Activated naive CD4-positive, alpha-beta T cell treated with Interleukin-2 at 50 U/mL for 16 hours (primary cell): ENCODE measurements at places on chromosomes 4 and X.
A peak's percentile ranks its signal among the peaks of the same experiment; 100 is the strongest.

DNA sequence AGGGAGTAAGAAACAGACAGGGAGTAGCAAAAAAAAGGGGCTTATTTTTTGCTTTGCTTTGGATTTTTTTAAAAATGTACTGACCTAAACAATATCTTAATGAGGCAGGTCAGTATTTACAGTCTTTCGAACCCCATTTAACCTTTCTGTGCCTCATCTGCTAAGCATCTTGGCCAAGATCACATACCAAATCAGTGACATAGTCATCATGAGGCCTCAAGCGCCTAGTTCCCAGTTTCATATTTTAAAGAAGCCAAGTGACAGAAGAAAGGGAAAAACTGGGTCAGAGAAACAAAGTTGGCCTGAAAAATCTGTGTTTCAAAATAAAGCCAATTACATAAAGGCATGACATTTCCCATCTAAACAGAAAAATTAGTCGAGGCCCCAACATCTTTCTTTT is 94.6 kb upstream of the WDR44 start:
- DNase-seq, result no peak

DNA sequence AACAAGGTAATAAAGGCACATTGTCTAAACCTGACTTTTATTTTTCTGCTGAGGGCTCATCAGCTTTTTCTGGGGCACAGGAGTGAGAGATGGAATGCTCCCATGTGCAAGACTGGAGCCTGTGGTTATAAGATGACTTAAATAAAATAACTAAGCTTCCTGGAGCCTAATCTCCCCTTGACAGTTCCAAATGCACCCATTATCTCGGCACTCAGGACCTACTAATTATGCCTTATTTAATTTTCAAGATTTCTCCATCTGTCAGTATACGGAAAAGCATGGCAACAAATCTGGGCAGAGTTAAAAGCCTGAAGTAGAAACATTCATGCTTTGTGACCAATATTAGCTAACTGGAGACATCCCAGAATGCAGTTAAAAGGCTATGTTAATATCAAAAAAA is 416.7 kb upstream of the TEX13C start:
- no peak for DNase-seq

GRCh38 chr4:16253127-16253960 is 27.1 kb upstream of the TAPT1 start:
- no peak for DNase-seq

GRCh38 chr4:139935911-139936310 is 218.1 kb downstream of the MAML3 start:
- DNase-seq, result no peak

DNA sequence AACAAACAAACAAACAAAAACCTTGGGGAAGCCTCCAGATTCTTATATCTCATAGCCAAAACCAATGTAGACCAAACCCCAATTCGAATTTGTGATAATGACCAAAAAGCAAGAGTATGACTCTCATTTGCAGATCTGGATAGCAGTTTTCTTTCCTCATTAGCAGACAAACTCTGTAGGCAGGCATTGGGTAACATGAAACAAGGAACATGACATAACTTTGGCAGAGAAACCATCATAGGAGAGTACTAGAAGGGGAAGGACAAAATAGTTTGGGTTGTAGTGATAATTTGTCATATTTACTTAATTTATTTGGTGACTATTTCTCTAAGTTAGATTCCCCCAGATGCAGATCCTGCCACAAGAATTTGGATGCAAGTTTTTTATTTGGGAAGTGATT is 187.8 kb downstream of the MID1IP1 start:
- DNase-seq, result no peak

DNA sequence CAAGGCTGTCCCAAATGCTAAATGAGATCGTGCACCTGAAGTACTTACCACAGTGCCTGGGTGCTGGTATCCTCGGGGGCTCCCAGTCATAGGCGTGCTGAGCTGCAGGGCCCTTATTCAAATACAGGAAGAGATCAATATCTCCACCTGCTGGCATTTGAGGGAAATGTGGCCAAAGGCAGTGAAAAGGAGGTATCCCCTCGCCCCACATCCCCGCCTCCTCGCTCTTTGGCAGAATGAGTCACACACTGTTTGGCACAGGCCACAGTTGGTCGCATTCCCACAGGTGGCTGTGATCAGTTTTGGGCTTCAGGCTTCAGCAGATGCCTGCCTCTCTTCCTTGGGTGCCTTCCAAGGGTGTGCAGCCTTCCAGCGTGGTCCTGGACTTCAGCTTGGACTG is 28.4 kb downstream of the ZNF185 start:
- peak; percentile 48 for DNase-seq

DNA sequence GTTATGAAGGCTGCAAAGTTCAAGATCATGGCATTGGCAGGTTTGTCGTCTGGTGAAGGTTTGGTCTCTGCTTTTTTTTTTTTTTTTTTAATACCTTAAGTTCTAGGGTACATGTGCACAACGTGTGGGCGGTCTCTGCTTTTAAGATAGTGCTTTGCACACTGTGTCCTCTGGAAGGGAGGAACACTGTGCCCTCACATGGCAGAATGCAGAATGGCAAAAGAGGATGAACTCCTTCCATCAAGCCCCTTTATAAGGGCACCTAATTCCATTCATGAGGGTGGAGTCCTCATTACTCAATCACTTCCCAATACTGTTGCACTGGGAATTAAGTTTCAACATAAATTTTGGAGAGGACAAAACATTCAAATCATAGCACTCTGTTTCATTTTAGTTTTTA is 101.4 kb downstream of the GLRA2 start:
- no peak for DNase-seq

- DNase-seq, result no peak
Observed at GRCh38 chrX:71440401-71440800, 74.2 kb downstream of the TAF1 start.

DNA sequence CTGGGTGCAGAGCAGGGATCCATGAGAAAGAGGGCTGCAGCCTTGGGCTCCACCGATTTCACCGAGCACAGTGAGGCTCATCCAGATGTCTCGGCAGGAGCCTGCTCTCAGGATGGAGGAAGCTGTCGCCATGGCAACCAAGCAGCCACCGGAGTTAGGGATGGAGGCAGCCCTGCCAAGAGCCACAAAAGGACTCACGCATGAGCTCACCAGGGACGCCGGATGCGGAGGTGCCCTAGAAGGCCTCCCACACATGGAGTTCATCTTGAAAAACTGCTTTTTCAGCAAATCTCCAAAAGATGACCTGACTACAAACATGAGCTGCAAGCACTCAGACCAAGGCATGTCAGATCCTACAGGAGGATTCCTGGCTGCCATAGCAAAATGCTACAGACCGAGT is 90.7 kb downstream of the WFS1 start:
- no peak for DNase-seq

GRCh38 chr4:126470862-126471261 is 1156.1 kb downstream of the FAT4 start:
- DNase-seq, result no peak

GRCh38 chr4:40363382-40363920 is 28.3 kb downstream of the CHRNA9 start:
- DNase-seq, result no peak

DNA sequence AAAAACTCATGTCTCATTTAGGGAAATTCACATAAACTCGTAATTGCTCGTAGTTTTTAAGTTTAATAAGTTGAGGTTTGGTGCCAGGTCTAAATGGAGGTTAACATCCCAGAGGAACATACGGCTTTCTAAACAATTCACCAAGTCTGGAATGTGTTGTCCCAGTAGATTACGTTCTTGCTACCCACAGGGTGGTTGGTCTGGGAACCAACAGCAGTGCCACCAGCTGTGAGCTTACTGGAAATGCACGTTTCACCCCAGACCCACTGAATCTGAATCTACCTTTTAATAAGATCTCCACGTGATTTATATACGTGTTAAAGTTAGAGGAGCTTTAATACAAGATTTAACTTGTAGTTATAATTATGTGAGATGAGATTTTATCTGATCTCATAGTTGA is 134.3 kb downstream of the BMPR1B start:
- DNase-seq, result no peak

GRCh38 chr4:123547216-123548165 is 150.9 kb downstream of the SPRY1 start:
- DNase-seq, result no peak

DNA sequence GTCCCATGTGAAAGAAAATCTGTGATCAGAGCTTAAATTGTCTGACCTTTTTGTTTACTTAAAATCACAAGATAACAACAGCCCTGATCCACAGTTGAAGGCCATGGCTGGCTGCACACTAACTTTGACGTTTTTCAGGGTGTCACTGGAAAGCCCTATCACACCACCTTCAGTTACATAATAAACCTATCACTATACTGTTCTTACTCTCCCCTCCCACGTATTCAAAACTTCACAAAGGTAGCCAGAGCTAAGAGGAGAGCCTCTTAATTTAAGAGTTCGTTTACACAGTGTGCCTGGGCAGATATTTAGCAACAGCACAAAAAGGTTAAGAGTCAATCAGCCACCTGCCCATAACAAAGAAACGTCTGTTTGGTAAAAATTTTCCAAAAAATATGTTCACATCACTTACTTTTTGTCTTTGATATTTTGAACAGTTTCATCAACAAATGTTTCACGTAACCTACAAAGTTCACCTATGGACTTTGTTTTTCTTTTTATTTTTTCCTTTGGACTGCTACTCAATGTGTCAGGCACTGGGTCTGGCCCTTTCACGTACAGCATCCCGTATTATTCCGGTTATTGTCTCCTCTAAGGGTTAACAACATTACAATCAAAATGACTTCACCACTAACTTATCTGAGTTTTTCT is 25.0 kb downstream of the RFC1 start:
- no peak for DNase-seq

GRCh38 chr4:113565702-113566012 is 195.9 kb downstream of the CAMK2D start:
- DNase-seq, result no peak

DNA sequence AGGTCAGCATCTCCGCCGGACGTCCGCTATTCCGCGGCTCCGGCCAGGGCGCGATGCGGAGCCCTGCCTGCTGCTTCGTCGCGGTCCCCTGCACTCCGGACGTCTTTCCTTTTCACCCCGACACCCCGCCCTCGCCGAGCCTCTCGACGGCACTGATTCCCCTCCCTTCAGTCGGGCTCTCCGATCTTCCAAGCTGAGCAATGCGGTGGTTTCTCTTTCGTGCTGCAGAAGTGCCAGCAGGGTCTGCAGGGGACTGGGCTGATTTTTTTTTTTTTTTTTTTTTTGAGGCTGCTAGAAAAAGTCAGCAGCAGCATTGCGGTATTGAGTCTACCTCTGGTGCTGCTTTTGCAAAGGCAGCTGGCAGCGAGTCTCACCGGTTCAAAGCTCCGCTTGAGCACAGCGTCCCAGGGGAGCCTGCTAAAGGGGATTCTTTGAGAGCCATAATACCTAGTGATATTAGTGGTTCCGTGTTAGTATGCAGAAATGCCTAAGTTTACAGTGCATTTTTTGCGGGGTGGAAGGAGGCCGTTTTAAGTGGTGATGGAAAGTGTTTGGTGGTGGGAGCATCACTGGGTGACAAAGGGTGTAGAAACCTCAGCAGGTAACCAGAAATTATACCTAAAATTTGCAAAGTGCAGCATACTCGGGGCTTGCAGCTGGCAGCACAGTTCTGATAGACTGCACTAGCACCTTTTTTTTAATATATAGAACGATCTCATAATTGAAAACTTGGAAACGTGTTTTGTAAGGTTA is 969 bp downstream of the STIM2 start:
- DNase-seq, result peak; percentile 75

- DNase-seq, result no peak
Observed at GRCh38 chr4:76197971-76198410, 15.6 kb downstream of the SCARB2 start.

GRCh38 chr4:25213347-25213979 is 20.4 kb upstream of the PI4K2B start:
- no peak for DNase-seq

GRCh38 chrX:121236040-121236439 is 188.6 kb downstream of the GLUD2 start:
- no peak for DNase-seq

- no peak for DNase-seq
Observed at GRCh38 chr4:41142376-41143310, 71.7 kb downstream of the APBB2 start.

GRCh38 chr4:100631281-100631968 is 113.6 kb upstream of the EMCN start:
- DNase-seq, result no peak

- DNase-seq, result no peak
Observed at GRCh38 chrX:153564047-153564606, 34.8 kb downstream of the CCNQ start.

DNA sequence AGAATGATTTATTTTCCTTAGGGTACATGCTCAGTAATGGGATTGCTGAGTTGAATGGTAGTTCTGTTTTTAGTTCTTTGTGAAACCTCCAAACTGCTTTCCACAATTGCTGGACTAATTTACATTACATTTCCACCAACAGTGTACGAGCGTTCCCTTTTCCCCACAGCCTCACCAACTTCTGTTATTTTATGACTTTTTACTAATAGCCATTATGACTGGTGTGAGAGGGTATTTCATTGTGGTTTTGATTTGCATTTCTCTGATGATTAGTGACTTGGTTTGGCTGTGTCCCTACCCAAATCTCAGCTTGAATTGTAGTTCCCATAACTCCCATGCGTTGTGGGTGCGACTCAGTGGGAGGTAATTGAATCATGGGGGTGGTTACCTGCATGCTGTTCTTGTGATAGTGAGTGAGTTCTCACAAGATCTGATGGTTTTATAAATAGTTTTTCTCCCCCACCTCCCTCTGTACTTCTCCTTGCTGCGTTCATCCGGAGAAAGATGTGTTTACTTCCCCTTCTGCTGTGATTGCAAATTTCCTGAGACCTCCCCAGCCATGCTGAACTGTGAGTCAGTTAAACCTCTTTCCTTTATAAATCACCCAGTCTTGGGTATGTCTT is 95.1 kb downstream of the GBA3 start:
- DNase-seq, result no peak

DNA sequence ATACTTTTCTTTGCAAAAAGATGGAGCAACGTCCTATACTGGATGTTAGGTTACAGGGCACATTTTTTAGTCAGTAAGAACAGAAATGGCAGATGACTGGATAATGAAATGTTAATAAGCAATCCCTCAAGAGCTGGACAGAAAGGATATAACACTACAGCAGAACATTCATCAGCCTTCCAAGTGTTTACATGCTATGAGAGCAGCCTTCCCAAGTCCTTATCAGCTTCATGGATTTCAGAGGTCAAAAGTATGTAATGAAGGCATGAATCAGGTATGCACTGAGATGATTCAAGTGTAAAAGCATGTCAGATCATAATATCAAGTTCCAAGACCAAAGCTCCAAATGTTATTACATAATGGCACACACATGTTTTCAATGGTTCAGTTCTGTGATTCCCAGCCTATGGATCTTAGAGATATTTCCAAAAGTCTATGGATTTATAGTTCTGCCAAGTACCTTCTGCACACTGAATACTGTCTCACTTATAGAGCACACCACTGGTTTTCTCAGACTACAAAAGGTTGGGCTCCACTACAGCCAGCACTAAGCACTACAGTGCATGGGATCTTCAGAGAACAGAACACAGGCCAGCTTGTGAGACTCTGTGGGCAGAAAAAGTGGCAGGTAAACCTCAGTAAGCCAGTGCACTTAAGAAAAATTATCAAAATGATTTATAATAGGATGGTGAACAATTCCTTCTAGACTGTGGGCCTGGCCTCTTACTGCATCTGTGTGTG is 49.2 kb downstream of the GPC4 start:
- no peak for DNase-seq

GRCh38 chr4:4247696-4248028 is 361 bp downstream of the TMEM128 start:
- DNase-seq, result no peak
